ENCODE measurements at places on chromosomes 3 and 15.

DNA sequence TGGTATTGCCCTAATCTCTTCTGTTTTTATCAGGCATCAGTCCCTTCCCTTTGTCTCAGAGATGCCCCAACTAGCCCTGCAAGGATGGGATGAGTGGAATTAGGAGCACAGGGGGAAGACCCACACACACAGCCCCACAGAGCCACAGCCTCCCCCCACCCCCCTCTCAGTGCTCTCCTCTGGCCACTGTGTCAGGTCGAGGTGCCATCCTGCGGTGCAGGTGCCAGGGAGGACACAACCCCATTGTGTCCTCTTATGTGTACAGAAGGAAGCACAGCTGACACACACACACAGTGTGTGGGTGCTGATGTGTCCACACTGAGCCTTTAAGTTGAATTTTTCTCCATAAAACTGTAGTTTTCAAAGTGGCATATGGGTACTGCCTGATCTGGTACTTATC, 534.5 kb downstream of the OCA2 start:
- no peak for DNase-seq

GRCh38 chr15:43528542-43529007, 11.2 kb downstream of the MAP1A start:
- DNase-seq = no peak

- DNase-seq = no peak
Observed at GRCh38 chr3:138768125-138768524, 66.6 kb downstream of the PIK3CB start.

DNA sequence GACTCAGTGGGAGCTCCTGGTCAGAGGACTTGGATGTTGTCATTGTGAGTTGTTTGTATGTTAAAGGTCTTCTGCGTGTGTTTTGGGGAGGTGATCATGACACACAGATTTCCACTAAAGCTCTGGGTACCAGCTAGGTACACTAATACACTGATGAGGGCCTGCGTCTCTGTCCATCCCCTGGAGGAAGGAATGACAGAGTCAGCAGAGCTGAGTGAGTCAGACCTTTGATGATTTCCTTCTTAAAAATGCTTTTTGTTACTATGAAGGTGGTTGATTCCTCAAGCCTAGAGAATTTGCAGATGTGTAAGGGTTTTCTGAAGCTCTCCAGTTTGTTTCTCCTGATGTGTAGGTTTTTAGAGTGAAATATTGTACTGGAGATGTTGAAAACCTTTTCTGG, 424.1 kb upstream of the TPM1 start:
- DNase-seq = no peak

- no peak for DNase-seq
Observed at GRCh38 chr15:70826634-70827033, 27.3 kb downstream of the LARP6 start.

GRCh38 chr3:71442652-71443042, 140.9 kb downstream of the FOXP1 start:
- no peak for DNase-seq

GRCh38 chr3:114887806-114888205, 259.3 kb downstream of the ZBTB20 start:
- no peak for DNase-seq

DNA sequence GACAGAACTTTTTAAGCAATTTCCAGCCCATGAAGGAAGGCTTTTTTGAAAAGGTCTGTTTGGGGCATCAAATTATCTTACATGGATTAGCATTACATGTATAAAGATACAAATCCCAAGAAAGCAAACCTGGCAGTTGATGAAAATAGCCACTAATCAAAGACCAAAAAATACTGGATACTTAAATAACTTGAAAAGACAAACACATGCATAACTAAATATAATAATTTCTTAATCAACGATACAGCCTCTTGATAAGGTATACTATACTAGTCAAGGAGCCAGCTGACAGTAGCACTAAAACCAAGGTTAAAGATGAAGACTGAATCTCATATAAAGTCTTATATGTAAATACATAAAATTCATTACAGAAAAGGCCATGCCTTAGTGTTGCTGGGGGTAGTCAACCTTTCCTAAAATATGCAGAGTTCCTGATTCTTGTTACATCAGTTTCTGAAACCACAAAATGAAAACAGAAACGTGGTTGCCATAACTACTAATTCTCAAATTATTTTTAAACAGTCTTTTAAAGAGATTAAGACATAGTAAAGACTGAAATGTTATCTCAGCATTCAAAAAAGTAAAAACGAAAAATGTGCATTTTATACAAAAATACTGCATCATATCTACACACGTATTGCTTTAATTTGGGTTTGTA, 2.0 kb downstream of the ANKRD28 start:
- no peak for DNase-seq

GRCh38 chr3:15750143-15750542, 47.6 kb downstream of the ANKRD28 start:
- no peak for DNase-seq

GRCh38 chr3:192827208-192827607, 90.4 kb downstream of the MB21D2 start:
- DNase-seq = no peak

- DNase-seq = no peak
Observed at GRCh38 chr3:99544786-99545281, 93.6 kb upstream of the COL8A1 start.

DNA sequence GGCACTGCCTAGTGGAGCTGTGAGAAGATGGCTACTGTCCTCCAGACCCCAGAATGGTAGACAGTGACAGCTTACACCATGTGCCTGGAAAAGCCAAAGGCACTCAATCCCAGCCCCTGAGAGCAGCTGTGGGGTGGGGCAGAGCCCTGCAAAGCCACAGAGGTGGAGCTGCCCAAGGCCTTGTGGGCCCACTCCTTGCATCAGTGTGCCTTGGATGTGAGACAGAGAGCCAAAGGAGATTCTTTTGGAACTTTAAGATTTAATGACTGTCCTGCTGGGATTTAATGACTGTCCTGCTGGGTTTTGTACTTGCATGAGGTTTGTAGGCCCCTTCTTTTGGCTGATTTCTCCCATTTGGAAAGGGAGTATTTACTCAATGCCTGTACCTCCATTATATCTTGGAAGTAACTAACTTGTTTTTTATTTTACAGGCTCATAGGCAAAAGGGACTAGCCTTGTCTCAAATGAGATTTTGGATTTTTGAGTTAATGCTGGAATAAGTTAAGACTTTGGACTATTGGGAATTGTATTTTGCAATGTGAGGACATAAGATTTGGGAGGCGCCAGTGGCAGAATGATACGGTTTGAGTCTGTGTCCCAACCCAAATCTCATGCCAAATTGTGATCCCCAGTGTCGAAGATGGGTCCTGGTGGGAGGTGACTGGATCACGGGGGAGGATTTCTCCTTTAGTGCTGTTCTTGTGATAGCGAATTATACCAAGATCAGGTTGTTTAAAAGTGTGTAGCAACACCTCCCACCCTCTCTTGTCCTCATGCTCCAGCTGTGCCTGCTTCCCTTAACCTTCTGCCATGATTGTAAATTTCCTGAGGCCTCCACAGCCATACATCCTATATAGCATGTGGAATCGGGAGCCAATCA, 80.4 kb downstream of the MYO5A start:
- no peak for DNase-seq

- DNase-seq = no peak
Observed at GRCh38 chr3:34067536-34068051, 269.2 kb downstream of the PDCD6IP start.

- no peak for DNase-seq
Observed at GRCh38 chr3:175199961-175200360, 340.8 kb downstream of the NAALADL2 start.

- no peak for DNase-seq
Observed at GRCh38 chr3:53218131-53218530, 37.7 kb downstream of the TKT start.

DNA sequence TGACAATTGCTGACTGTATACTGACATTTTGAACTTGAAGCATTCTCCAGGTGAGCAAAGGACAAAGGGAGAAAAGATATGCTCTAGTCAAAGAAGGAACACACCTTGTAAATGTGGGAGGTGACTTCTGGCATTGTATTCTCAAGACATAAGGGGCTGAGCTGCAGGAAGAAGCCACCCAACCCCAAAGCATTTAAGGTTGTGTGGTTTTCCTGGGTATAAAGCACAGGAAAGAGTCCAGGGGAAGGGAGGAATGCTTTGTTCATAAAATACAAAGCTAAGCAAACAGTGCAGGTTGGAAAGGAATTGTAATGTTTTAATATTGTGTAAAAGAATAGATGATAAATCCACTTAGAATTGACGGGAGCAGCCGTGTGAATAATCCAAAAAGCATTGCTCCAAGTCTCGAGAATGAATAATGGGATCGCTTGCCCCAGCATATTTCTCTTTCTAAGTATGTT, 102.4 kb upstream of the LRIG1 start:
- DNase-seq = no peak

DNA sequence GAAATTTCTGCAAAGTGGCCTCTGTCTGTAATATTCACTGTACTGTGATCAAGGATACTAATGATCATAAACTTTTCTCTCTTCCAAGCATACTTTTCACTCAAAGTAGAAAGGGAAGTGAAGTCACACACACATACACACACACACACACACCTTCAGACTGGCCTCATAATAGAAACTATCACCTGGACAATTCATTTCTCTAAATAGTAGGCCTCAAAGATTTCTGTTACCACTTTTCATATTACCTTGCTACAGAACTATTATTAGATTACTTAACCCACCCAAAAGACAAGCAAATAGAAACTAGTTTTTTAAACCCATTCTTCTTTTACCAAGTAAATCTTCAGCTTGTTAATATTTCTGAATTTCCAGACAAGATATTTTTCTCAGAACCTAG, 12.2 kb downstream of the CPB1 start:
- no peak for DNase-seq

GRCh38 chr3:126208182-126208581, 27.8 kb upstream of the ALDH1L1 start:
- no peak for DNase-seq

GRCh38 chr3:157351981-157352380, 84.7 kb upstream of the PTX3 start:
- no peak for DNase-seq

GRCh38 chr15:38864122-38864521, 299.5 kb upstream of the RASGRP1 start:
- DNase-seq = no peak

DNA sequence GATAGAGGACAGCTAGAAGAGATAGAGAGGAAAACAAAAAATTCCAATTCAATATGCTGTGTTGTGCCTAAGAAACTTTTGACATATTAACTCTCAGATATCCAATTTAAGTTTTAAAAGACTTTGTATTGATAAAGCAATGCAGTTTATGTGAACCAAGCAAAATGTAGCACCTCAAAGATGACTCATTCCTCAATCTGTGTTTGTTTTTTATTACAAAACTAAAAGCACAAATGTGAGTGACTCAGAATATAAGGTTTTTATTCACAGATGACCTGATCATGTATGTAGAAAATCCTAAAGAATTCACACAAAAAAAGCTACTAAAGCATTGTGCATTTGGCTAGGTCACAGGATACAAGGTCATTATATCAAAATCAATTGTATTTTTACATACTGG, 11.1 kb downstream of the HCLS1 start:
- no peak for DNase-seq

DNA sequence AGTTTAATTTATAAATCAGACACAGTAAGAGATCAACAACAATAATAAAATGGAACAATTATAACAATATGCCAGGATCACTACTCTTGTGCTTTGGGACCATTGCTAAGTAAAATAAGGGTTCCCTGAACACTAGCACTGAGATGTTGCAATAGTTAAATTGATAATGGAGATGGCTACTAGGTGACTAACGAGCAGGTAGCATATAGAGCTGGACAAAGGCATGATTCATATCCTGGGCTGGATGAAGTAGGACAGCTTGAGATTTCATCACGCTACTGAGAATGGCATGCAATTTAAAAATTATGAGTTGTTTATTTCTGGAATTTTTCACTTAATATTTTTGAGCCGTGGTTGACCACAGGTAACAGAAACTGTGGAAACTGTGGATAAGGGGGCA, 20.7 kb upstream of the MYZAP start:
- no peak for DNase-seq

DNA sequence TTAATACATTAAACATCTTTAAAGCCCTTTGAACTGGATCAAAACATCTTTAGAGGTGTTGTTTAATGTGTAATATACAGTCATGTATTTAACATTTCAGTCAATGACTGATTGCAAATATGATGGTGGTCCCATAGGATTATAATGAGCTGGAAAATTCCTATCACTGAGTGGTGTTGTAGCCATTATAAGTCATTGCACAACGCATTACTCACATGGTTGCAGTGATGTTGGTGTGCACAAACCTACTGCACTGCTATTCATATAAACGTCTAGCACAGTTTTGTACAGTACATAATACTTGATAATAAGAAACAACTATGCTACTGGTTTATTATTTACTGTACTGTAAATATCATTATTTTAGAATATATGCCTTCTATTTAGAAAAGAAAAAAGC, 75.6 kb downstream of the DTWD1 start:
- DNase-seq = no peak

DNA sequence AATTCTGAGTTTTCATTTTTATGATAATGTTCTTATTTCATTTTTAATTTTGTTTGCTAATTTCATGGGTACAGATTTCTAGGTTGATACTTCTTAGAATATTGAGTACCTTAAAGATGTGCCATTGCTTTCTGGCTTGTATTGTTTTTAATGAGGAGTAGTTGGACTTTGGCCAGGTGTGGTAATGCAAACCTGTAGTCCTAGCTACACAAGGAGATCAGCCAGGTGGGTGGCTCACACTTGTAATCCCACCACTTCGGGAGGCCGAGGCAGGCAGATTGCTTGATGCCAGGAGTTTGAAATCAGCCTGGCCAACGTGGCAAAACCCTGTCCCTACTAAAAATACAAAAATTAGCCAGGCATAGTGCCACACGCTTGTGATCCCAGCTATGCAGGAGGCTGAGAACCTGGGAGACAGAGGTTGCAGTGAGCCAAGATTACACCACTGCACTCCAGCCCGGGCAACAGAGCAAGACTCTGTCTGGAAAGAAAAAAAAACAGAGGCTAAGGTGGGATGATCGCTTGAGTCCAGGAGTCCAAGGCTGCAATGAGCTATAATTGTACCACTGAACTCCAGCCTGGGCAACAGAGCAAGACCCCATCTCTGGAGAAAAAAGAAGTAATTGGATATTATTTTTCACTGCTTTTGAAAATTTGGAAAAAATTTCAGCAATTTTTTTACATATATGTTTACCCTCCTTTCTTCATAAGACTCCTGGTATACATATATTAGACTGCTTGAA, 198.0 kb downstream of the ALCAM start:
- no peak for DNase-seq

DNA sequence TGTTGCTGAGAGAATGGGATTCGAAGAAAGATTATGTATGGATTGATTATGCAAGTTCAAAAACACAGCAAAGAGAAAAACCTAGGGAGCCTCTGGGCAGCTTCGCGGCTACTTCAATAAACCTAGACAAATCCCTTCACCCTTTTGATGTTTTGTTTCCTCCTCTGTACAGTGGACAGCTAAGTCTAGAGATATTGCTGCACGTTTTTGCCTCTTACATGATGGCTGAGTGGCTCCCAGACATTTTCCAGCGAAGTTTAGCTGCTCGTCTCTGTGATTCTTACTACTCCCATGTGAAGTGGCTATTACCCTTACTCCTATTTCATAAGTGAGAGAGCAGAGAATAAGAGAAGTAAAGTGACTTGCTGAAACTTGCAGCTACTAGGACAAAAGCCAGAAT, 695.0 kb upstream of the GRM7 start:
- no peak for DNase-seq
